Placental pericyte (primary cell): ENCODE measurements at places on chromosomes 12 and 14. TPM values are rescaled to one million over a fixed set of nuclear protein-coding genes. Genes with fewer than 3 reads are reported as not detected.

The DDX51 gene
- total RNA-seq = 11.6 and 14.2 TPM in 2 replicates

The CCNB1IP1 gene
- total RNA-seq = 36.2 and 44.9 TPM in 2 replicates

The B4GALNT3 gene
- total RNA-seq = 0.88 TPM in 1 of 2 replicates, not detected in the other

The KITLG gene
- total RNA-seq = 18.8 and 38.1 TPM in 2 replicates

The SDR9C7 gene
- not detected in 2 replicates for total RNA-seq

The CREBL2 gene
- 19.3 and 26.5 TPM in 2 replicates for total RNA-seq

The OTUB2 gene
- total RNA-seq = 0.66 and 0.86 TPM in 2 replicates

The SMOC1 gene
- total RNA-seq = not detected in 2 replicates

The ZFYVE1 gene
- 16.8 and 32.0 TPM in 2 replicates for total RNA-seq

The HPD gene
- total RNA-seq = 0.22 TPM in 1 of 2 replicates, not detected in the other

The MYO1H gene
- not detected in 2 replicates for total RNA-seq

The RERG gene
- 0.72 and 0.88 TPM in 2 replicates for total RNA-seq

The TTC7B gene
- 39.1 and 42.2 TPM in 2 replicates for total RNA-seq

The JPH4 gene
- not detected in 2 replicates for total RNA-seq

The CPNE6 gene
- total RNA-seq = under 0.01 TPM in 1 of 2 replicates, not detected in the other

The TAS2R46 gene
- 2.6 and 3.5 TPM in 2 replicates for total RNA-seq

The PCED1B gene
- 1.5 and 2.1 TPM in 2 replicates for total RNA-seq

The GPRC5D gene
- not detected in 2 replicates for total RNA-seq

The FOXA1 gene
- total RNA-seq = under 0.01 TPM in 1 of 2 replicates, not detected in the other

The P2RX2 gene
- total RNA-seq = not detected in 2 replicates

The KCNH5 gene
- 0.14 TPM in 1 of 2 replicates, not detected in the other for total RNA-seq

The SYNDIG1L gene
- not detected in 2 replicates for total RNA-seq

The RPL10L gene
- not detected in 2 replicates for total RNA-seq

The DIO2 gene
- total RNA-seq = 0.22 and 29.6 TPM in 2 replicates

The CLIP1 gene
- total RNA-seq = 56.7 and 107 TPM in 2 replicates

The DACT1 gene
- 52.3 and 56.0 TPM in 2 replicates for total RNA-seq

The CEBPE gene
- not detected in 2 replicates for total RNA-seq

The PLEKHH1 gene
- total RNA-seq = 1.1 and 1.3 TPM in 2 replicates

The DEGS2 gene
- not detected in 2 replicates for total RNA-seq
